ENCODE measurements at places on chromosomes 2 and 18.

- no peak for DNase-seq
These were observed 71.7 kb upstream of the TAF1B start for GRCh38 chr2:9771481-9772017.

GRCh38 chr2:20384953-20385352, 34.3 kb upstream of the PUM2 start:
- no peak for DNase-seq

- DNase-seq: no peak
These were observed 645.3 kb upstream of the DDX18 start for GRCh38 chr2:117169036-117169765.

- DNase-seq: no peak
These were observed 342.5 kb upstream of the NXPH2 start for GRCh38 chr2:139122711-139123158.

GRCh38 chr2:233062451-233062850, 2.3 kb downstream of the INPP5D start:
- no peak for DNase-seq

- no peak for DNase-seq
These were observed 60.4 kb downstream of the WDSUB1 start for GRCh38 chr2:159226059-159226461.

DNA sequence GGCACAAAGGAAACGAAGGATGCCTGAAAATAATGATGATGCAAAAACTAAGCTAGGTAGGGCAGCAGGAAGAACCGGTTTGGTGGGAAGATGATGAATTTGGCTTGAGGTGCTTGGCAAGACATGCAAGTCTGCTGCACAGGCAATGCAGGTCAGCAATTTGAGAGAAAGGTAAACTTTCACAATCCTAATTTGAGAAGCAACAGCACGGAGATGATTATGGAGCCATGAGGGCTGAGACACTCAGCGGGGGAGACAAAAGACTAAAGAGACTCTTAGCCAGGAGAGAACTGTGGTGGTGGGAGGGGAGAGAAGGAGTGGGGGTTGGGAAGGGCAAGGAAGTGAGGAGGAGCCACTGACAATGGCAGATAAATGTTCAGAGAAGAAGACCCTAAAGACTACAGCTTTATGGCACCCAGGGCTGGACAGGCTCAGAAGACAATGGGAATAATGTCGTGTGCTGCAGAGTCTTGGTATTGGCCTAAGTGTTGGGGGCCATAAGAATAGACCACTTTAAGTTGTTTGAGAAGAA, 19.4 kb upstream of the RNF149 start:
- no peak for DNase-seq

DNA sequence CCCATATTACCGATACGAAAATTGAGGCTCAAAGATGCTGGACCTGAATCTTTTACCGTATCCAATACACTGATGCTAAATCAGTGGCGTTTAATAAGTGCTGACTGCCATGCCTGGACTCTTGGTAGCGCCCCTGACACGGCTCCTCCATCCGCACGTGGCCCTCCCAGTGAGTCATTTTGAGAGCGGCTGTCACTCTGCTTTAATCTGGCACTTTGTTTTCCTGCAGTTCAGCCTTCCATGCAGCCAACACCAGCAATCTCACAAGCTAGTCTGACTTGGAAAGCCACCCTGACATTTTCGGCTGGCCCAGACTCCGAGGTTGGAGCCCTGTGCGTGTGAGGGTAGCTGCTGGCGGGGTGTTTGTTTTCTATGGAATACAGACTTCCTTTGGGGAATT, 155.1 kb upstream of the LMAN1 start:
- DNase-seq: no peak

GRCh38 chr2:854460-854859, 96.2 kb upstream of the SNTG2 start:
- DNase-seq: no peak

DNA sequence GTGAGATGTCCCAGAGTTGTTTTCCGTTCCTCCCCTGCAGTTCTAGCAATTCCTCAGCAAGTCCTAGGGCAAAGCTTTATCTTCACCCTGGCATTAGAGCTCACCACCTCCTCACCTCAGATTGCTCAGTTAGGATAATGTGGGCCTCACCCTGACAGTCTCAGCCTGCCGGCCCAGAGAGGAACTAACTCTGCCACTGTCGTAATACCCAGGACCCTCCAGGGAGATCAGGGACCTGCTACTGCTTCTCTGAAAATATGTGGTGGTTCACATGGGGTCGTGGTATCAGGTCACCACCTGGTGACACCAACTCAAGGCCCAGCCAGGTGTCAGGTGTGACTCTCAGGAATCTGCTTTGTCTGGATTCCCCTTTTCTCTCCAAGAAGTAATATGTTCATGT, 120.7 kb downstream of the FEZ2 start:
- no peak for DNase-seq

- DNase-seq: no peak
These were observed 304.4 kb downstream of the CCDC178 start for GRCh38 chr18:33135951-33136660.

- DNase-seq: no peak
These were observed 378.6 kb downstream of the DPP10 start for GRCh38 chr2:114821055-114821454.

DNA sequence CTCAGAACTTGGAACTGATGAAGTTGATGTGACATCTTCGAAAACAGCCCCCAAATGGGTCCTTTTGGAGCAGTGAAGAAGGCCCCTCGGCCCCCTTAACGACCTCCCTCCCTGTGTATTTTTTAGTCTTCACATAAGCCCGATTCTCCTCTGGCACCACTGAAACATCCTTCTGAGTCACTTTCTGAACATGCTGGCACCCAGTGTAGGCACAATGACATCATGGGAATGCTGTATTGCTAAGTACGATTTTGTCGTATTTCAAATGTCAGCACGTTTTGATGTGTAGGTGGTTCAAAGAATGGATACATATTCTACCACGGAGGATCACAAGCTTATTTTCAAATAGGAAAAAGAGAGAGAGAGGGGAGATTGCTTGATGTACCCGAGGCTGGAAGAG, 111.7 kb upstream of the RIOK3 start:
- no peak for DNase-seq

GRCh38 chr2:53437371-53437770, 330.2 kb upstream of the CHAC2 start:
- no peak for DNase-seq

GRCh38 chr2:162344617-162344950, 652 bp downstream of the GCA start:
- no peak for DNase-seq

GRCh38 chr2:212979046-212979612, 172.3 kb downstream of the IKZF2 start:
- DNase-seq: no peak

DNA sequence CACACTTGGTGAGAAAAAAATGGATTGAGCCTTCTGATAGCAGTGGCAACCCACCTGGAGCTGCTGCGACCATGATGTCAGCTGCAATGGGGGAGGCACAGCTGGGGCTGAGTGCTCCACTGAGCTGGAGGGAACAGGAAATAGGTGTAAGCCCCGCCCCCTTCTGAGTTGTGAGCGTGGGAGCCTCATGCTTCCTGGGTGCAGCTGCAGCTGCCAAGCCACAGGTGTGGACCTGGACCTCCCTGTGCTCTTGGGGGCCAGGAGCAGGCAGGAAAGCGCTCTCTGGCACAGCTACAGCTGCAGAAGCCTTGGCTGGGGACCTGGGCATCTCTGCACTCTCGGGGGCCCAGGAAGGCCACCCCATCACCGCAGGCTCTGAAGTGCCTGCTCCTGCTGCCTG, 970.6 kb downstream of the DCDC2C start:
- DNase-seq: no peak

DNA sequence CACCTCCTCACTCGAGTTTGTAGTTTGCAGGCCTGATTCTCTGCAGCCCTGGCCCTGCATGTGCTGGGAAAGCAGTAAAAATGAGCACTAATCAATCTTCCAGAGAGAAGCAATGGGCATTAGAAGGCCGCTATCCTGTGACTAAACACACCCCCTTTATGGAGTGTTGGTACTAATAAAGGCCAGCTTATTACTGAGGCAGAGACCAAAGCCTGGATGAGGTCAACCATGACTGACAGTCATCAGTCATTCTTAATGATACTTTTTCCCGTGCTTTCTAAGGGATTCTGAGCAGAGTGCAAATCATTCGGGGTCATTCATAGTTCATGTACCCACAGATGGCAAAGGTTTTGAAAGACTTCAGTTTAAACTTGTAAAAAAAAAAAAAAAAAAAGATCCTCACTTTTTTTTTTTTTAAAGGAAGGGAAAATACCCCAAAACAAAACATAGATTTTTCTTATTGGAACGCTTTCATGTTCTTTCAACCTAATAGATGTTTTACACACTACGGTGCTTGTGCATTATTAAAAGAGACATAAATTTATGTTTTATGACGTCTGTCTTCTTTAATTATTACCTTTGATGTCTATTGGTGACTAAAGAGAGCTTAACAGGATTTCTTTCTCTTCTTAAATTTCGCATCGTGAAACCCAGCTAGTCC, 13.2 kb downstream of the TSHZ1 start:
- no peak for DNase-seq

DNA sequence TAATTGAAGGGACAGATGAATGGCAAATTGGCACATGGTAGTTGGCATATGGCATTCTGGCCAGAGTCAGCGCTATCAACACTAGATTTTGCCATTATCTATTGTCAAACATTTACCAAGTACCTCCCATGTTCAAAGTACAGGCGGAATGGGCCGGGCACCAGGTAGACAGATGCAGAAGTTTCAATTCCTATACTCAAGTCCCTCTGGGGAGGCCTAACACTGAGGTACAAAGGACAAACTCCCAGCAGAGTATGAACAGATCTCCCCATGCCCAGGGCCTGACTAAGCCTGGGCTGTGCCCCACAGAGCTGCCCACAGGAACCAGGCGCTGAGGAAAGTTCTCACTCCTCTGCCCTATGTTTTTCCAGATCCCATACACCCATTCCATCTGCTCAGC, 257.5 kb upstream of the KLHL29 start:
- no peak for DNase-seq

GRCh38 chr2:133314795-133315194, 253.5 kb downstream of the NCKAP5 start:
- DNase-seq: no peak

DNA sequence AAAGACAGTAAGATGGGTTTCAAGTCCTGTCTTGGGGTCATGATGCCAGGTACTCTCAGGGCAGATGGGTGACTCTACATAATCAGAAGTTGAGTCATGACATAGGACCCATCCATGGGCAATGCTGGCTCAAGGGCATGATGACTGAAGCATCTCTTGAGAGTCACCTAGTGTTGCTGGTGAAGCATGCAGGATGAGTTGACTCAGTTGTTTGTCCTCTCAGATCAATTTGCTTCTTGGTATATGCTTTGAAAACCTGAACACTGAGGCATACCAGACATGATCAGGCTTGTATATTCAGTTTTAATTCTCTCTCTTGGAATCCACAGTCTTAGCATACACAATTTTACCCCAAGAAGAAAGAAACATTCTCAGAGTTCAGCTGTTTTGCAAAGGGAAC, 658.9 kb upstream of the NXPH2 start:
- no peak for DNase-seq

DNA sequence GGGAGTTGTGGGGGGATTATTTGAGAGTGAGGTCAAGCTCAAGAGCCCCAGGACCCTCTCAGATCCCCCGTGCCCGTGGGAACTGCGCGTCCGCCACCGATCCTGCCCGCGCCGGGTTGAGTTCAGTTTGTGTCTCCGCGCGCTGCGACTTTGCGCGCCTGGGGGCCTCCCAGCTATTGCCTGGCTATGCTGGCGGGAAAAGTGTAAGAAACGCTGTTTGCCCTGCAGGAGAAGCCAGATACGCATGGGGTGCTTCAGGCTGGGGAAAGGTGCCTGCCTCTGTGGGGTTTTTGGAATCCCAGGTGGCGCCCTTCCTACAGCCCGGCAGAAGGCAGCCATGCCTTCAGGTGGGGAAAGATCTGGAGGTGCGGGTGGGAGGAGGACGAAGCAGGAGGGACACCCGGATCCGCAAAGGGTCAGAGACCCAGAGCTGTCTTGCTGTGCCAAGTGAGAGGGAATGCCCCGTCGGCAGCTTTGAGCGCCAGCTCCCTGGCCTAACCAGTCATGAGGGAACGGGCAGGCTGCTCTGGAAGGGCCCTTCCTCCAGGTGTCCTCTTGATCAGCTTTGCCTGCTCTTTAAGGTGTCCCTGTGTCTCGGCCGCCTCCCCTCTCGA, 22.5 kb downstream of the TEX44 start:
- no peak for DNase-seq

DNA sequence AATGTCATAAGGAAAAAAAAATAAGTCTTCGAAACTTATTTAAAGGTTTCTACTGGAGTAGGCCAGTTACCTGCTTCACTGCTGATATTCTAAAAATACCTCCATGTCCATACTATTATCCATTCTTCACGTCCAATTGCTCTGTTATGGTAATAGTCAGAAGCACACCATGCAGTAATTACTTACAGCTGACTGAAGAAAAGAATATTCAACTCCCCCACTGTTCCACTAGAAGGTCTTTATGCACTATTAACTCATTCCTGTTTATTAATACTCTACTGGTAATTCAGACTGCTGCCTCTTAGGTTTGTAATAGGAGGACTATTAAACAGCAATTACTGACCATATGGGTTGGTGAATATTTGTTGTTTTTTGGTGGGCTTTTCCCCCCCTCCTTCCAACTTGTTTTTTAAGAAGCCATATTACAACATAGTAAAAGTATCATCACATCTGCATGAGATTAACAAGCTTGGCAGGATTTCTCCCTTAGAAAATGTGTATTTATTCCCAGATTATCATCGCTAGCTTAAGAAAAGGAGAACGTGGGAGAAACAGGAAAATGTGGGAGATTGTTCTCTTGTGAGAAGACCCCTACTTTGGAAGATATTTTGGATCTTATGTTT, 806.4 kb upstream of the FANCL start:
- DNase-seq: no peak

DNA sequence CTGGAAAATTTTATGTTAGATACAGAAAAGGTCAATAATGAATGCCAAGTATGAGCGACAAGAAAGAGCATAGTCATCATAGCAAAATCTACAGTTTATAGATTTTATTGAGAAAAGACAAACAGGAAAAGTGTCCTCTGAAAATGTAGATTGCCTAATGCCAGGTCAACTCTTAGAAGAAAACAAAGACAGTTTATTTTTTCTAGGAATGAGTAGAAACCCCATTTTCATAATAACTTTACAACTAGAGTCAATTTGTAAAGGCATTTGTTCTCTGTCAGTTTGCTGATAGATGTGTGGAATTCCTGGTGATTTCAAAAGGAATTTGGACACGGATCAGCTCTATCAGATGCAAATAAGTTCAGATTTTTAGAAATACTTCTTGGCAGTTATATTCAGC, 16.6 kb downstream of the CDH7 start:
- no peak for DNase-seq

DNA sequence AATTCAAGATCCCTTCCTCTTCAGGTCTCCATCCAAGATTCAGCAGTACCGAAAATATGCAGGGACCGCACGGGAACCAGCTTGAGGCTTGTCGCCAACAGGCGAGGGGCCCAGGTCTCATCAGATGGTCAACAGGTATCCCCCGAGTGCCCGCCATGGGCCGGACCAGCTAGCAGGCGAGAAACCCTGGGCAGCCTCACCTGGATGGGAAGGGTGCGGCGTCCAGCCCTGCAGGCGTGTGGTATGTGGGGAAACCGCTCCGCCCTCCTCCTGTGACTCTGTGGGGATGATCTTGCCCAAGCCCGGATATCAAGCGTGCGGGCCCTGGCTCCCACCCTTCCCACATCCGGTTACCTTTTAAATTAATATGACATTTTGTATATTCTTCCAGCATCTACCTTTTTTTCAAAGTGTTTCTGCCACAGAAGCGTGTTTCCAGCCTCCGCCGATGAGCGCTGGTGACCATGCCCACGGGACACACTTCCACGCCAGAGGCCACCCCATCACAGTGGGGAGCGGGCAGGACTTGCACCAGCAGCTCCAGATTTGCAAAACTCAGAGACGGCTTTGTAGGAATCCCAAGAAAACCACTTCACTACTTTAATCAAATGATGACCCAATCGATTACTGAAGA, 33.2 kb downstream of the ZNF516 start:
- DNase-seq: no peak
